Activated effector memory CD4-positive, alpha-beta T cell treated with anti-CD3 and anti-CD28 coated beads, Interleukin-2, amount 50 U/mL, for 16 hours (primary cell): ENCODE measurements at places on chromosomes 13 and 19.

GRCh38 chr13:48236528-48237353 is 3.7 kb downstream of the ITM2B start:
- DNase-seq: no peak

DNA sequence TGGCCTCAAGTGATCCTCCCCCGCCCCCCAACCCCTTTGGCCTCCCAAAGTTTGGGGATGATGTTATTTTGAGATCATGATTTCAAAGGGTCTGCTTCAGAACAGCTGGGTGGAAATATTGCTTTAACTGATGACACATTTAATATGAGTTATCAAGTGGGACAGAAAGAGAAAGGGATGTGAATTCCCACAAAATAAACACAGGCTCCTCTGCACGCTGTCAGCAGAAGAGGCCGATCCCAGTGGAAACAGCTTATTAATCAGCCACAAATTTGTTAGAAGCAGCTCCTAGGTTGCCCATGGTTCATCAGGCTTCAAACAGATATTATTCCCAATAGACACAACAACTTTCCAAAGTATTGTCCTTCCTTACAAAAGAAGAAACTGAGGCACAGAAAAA is 4.7 kb downstream of the DCLK1 start:
- DNase-seq: no peak

- no peak for DNase-seq
Observed at GRCh38 chr13:44470638-44471562, 97.3 kb downstream of the SERP2 start.

DNA sequence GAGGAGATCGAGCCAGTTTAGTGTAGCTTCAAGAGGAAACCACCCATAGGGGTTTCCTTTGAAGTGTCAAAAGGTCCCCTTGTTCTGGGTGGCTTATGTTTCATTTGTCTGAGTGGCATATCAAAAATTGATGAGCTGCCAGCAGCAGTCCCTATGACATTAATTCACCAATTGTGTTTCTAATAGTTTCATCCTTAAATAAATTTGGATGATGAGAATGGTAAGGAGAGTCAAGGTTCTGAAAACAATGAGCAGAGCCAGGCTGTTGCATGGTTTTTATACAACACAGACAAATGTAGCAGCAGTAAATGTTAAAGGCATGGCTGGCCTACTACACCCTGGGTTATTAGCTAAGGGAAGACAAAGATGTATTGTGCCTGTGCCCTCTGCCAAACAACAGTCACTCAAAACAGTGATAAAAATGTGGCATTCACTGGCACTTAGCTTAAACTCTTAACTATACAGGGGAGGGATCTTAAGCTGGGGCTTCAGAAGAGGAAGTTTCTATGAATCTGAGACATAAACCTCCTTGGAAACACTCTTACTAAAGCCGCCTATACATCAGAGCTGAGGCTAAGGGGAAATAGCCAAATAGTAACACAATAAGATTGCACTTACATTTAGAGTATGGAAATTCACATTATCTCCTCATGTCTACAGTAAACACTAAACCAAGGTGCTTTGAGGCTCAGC is 200.5 kb downstream of the POU4F1 start:
- DNase-seq: no peak

GRCh38 chr13:97256343-97256783 is 34.2 kb downstream of the MBNL2 start:
- DNase-seq: no peak

DNA sequence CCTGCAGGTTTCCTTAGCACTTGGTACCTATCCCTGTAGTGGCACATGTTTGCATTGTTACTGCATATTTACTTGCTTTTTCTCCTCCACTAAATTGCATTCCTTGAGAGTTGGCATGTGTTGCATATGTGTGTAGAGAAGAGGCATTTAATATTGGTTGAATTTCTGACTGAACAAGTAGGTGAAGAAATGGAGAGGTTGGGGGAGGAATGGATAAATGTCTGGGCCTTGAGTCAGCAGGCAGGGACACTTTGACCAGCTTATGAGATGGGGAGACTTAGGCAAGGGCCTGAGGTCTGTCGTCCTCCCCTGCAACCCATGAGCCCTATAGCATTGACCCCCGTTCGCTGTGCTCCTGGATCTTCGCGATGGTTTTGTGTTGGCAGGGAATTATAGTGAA is 2.0 kb upstream of the GPR18 start:
- no peak for DNase-seq

DNA sequence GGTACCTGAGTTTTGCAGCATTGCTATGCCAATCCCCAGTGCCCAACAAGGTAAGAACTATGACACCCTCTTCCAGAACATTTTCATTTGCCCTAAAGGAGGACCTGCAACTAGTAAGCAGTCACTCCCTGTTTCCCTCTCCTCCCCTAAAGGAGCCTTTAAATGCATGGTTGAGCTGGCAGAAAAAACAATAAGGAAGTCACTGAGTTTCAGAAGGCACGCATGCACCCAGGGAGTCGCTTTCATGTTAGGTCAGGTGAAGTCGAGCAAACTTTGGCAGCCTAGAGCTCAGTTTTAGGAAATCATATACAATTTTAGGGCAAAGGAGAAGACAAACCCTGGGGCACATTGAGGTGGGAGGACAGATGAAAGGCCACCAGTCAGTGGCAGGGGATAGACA is 11.8 kb downstream of the NLRP11 start:
- DNase-seq: no peak

- no peak for DNase-seq
Observed at GRCh38 chr13:63864171-63864902, 2448.7 kb upstream of the PCDH20 start.

- no peak for DNase-seq
Observed at GRCh38 chr13:99774644-99775043, 196.9 kb downstream of the ZIC5 start.

DNA sequence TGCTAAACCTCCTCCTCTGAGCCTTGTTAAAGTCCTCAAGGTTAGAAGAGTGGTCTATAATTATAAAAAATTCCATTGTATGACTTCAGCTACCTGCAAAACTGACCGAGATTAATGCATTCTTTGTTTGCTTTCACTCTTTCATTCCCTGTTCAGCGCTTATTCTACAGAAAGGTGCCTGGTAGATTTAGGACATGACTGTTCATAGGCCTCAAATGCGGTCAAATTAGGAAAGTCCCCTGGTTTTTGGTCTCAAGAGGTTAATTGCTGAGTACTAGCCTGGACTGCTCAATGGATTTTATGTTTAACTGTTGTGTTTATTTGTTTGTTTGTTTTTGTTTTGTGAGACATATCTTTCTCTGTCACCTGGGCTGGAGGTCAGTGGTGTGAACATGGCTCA is 35.4 kb downstream of the KL start:
- no peak for DNase-seq

- DNase-seq: no peak
Observed at GRCh38 chr19:19319732-19320360, 463 bp downstream of the SUGP1 start.

- DNase-seq: no peak
Observed at GRCh38 chr13:26971990-26972887, 199.4 kb downstream of the USP12 start.

- no peak for DNase-seq
Observed at GRCh38 chr19:56917998-56918397, 77.5 kb upstream of the PEG3 start.

DNA sequence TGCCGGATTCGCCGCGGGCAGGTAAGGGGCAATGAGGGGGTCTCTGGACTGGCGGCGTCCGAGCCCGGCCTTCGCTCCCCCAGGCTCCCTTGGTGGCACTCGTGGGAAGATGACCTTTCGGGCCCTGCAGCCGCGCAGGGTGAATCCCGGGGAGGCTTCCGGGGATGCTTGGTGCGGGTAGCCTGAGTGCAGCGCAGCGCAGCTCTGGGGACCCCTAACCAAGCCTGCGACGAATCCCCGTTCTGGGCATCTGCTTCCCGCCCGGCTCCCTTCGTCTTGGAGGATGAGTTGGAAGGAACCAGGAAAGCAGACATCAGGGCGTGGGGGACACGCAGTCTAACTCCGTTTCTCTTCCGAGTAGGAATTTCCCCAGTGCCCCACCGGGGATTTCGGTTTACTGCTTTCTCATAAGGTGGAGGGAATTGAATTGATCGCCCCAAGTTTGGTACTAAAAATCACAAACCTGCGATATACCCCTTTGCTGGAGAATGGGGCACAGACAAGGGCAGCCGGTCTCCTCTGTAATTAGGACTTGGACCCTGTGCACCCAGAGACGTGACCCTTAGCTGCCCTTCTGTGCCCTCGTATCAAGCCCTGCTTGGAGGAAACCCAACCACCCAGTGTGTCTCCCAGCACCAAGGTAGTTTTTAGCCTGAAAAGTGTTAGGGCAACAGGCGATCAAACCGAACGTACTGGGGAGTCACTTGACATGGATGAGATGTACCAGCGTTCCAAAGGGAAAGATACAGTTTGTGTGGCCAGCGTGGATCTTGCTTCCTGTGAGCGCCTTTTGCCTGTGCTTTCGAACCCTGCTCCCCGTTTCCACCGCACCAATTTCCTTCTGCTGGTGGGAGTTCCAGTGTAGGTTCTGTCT is 1.0 kb downstream of the GPC5 start:
- no peak for DNase-seq

- no peak for DNase-seq
Observed at GRCh38 chr13:24323036-24323738, 13.8 kb downstream of the C1QTNF9 start.

DNA sequence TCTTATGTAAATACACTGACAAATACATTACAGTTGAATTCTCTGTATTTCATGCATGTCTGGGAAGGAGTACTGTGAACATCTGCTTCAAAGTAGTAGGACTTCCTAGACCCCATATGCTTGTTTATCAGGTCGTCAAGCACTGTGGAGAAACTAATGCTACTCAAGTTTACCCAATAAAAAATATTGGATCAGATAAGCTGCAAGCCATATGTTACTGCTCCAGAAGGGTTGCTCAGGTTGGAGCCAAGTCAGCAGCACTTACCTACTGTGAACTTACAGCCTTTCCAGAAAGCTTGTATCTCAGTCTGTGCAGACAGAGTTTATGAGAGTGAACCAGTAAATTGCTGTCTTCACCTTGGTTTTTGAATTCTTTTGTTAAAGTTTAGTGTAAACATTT is 36.2 kb downstream of the SLAIN1 start:
- no peak for DNase-seq

DNA sequence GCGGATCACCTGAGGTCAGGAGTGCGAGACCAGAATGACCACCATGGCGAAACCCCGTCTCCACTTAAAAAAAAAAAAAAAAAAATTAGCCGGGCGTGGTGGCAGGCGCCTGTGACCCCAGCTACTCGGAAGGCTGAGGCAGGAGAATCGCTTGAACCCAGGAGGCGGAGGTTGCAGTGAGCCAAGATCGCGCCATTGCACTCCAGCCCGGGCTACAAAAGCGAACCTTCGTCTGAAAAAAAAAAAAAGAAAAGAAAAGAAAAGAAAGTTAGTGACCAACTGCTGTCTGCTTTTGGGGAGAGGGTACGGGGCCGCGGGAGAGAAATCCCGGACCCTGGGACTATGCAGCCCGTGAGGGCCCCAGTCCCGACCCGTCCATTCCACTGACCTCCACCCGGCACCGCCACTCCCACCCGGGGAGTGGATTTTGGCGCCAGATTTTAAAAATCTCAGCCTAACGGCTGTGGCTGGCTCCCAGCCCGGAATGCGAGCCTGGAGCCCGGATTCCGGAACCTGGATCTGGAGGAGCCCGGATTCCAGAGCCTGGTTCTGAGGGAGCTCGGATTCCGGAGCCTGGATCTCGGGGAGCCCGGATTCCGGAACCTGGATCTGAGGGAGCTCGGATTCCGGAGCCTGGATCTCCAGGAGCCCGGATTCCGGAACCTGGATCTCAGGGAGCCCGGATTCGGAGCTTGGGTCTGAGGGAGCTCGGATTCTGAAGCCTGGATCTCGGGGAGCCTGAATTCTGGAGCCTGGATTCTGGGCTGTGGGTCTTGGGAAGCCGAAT is 6.1 kb upstream of the LMNB2 start:
- DNase-seq: no peak

DNA sequence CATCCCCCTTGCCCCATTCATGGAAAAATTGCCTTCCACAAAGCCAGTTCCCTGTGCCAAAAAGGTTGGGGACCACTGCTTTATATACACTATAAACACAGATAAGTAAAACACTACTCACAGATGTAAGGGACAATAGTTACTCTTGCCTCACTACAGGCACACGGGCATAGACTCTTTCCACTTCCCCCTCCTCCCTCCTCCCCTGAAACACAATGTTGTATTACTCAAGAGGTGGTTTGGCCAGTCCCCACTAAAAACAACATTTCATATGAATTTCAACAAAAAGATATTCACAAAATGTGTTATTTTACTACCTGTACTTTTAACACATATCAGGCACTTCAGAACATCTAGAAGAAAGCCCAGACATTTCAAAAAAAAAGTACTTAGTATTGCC is 45.1 kb downstream of the EPSTI1 start:
- no peak for DNase-seq

GRCh38 chr13:69856331-69856730 is 251.3 kb upstream of the ATXN8OS start:
- DNase-seq: no peak

GRCh38 chr13:78714717-78715116 is 55.8 kb upstream of the OBI1 start:
- no peak for DNase-seq

GRCh38 chr19:5254944-5255343 is 85.7 kb downstream of the PTPRS start:
- no peak for DNase-seq

- DNase-seq: no peak
Observed at GRCh38 chr13:31027136-31027535, 94.7 kb downstream of the TEX26 start.

DNA sequence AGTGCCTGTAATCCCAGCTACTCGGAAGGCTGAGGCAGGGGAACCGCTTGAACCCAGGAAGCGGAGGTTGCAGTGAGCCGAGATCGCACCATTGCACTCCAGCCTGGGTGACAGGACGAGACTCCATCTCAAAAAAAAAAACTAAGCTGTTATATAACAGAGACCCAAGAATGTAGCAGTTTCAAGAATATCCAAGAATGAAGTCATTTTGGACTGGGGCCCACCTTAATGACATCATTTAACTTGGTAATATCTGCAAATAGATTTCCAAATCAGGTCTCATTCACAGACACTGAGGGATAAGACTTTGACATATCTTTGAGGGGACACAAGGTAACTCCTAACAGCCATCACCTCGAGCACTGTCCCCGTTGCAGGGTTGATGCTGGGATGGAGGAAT is 36.5 kb upstream of the MRI1 start:
- no peak for DNase-seq

DNA sequence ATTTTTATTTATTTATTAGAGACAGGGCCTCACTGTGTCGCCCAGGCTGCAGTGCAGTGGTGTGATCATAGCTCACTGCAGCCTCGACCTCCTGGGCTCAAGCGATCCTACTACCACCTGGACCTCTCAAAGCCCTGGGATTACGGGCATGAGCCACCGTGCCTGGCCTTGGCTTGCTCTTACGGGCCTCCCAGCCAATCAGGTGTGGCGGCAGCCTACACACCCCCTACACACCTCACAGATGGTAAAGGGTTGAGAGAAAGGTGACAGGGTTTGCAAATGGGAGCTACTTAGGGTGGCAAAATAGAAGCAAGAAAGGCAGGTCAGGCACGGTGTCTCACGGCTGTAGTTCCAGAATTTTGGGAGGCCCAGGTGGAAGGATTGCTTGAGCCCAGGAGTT is 1.0 kb upstream of the ZBTB32 start:
- DNase-seq: no peak

GRCh38 chr13:95573221-95573620 is 20.7 kb downstream of the CLDN10 start:
- no peak for DNase-seq

- DNase-seq: no peak
Observed at GRCh38 chr13:99467764-99468163, 33.5 kb upstream of the TM9SF2 start.

- no peak for DNase-seq
Observed at GRCh38 chr13:77323858-77324257, 3.0 kb downstream of the MYCBP2 start.

GRCh38 chr13:41561170-41561569 is 103.8 kb downstream of the RGCC start:
- DNase-seq: no peak
